Smooth muscle cell of the coronary artery (primary cell): ENCODE measurements at places on chromosomes 1 and 21. TPM values are rescaled to one million over a fixed set of nuclear protein-coding genes. Genes with fewer than 3 reads are reported as not detected.

Gene CR1L
- not detected in 2 replicates for total RNA-seq

Gene GBP4
- total RNA-seq = 0.12 and 2.3 TPM in 2 replicates

Gene MEGF6
- 47.6 and 248 TPM in 2 replicates for total RNA-seq

Gene KCNJ6
- under 0.01 and 0.23 TPM in 2 replicates for total RNA-seq

Gene LDLRAD2
- not detected in 2 replicates for total RNA-seq

Gene CLDN8
- not detected in 2 replicates for total RNA-seq

Gene UTS2
- total RNA-seq = not detected in 2 replicates

Gene CADM3
- 0.35 TPM in 1 of 2 replicates, not detected in the other for total RNA-seq

Gene CALML6
- 0.12 and 0.30 TPM in 2 replicates for total RNA-seq

Gene FCGR2B
- total RNA-seq = not detected in 2 replicates

Gene IVL
- total RNA-seq = not detected in 2 replicates

Gene UMODL1
- total RNA-seq = under 0.01 TPM in 1 of 2 replicates, not detected in the other

Gene SMPDL3B
- 0.08 and 0.12 TPM in 2 replicates for total RNA-seq

Gene RGS16
- 0.30 and 3.3 TPM in 2 replicates for total RNA-seq

Gene SERPINC1
- not detected in 2 replicates for total RNA-seq

Gene STUM
- total RNA-seq = 0.23 TPM in 1 of 2 replicates, not detected in the other

Gene LYPLAL1
- total RNA-seq = 20.9 and 45.9 TPM in 2 replicates

Gene CYYR1
- under 0.01 and 0.35 TPM in 2 replicates for total RNA-seq

Gene C1QB
- not detected in 2 replicates for total RNA-seq

Gene DYNLT5
- total RNA-seq = 0.15 and 0.23 TPM in 2 replicates

Gene PLPP3
- 26.1 and 246 TPM in 2 replicates for total RNA-seq

Gene TLCD4
- total RNA-seq = under 0.01 and 0.53 TPM in 2 replicates

Gene TMPRSS15
- not detected in 2 replicates for total RNA-seq

Gene RAP1GAP
- 0.12 and 0.23 TPM in 2 replicates for total RNA-seq

Gene BMP8B
- under 0.01 TPM in 1 of 2 replicates, not detected in the other for total RNA-seq

Gene LCK
- total RNA-seq = not detected in 2 replicates

Gene C1orf56
- 0.47 and 0.98 TPM in 2 replicates for total RNA-seq

Gene LPAR3
- 0.45 and 10.2 TPM in 2 replicates for total RNA-seq

Gene RIMKLA
- not detected in 2 replicates for total RNA-seq

Gene BRDT
- not detected in 2 replicates for total RNA-seq

Gene PCP4L1
- not detected in 2 replicates for total RNA-seq

Gene SUCO
- 7.8 and 16.6 TPM in 2 replicates for total RNA-seq

Gene ATP1A2
- under 0.01 and 0.08 TPM in 2 replicates for total RNA-seq

Gene NBPF10
- total RNA-seq = 1.9 and 2.3 TPM in 2 replicates

Gene OLFML2B
- 0.53 and 16.8 TPM in 2 replicates for total RNA-seq

Gene OR10J1
- total RNA-seq = not detected in 2 replicates

Gene CFAP141
- not detected in 2 replicates for total RNA-seq

Gene FASLG
- not detected in 2 replicates for total RNA-seq

Gene GJC2
- 2.7 and 4.1 TPM in 2 replicates for total RNA-seq

Gene SPATC1L
- 1.4 and 5.8 TPM in 2 replicates for total RNA-seq

Gene ACKR1
- not detected in 2 replicates for total RNA-seq
